ENCODE measurements at places on chromosomes 12 and 14.
A peak's percentile ranks its signal among the peaks of the same experiment; 100 is the strongest.

- no peak for DNase-seq
Measured at GRCh38 chr12:45737638-45738037, 8.1 kb downstream of the ARID2 start.

- DNase-seq, result no peak
Measured at GRCh38 chr12:124299628-124300388, 4.9 kb downstream of the RFLNA start.

DNA sequence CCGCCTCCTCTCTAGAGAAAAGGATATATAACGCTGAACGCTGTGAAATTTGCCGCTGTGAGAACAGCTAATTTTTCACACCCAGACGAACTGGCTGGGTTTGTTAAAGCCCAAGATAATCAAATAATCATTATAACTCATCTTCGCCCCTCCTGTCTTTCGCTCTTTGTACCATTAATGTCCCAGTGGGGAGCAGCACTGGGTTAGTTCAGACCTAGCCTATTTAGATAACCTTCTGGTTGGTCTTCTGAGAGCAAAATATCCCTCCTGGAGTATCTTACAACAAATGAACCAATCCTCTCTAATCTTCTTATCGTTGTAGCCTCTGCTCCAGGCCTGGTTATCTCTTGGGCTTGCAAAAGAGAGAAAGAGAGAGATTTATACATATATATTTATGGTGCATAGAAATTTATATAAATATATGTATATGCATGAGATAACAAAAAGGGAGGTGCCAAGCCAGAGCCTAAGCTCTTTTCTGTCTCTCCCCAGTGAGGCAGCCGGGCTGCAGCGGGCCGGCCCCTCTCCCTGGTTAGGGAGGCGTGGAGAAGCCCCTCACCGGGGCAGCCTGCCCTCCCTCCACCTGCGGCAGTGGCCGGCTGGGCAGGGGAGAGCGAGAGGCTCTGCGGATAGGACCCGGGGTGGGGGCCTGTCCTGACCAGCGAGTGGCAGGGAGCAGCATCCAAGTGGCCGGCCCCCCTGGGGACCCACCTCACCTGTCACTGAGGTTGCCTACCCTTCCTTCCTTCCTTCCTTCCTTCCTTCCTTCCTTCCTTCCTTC, 202.0 kb upstream of the LHX5 start:
- DNase-seq, result no peak

- DNase-seq, result no peak
Measured at GRCh38 chr14:57323721-57324120, 55.0 kb downstream of the AP5M1 start.

DNA sequence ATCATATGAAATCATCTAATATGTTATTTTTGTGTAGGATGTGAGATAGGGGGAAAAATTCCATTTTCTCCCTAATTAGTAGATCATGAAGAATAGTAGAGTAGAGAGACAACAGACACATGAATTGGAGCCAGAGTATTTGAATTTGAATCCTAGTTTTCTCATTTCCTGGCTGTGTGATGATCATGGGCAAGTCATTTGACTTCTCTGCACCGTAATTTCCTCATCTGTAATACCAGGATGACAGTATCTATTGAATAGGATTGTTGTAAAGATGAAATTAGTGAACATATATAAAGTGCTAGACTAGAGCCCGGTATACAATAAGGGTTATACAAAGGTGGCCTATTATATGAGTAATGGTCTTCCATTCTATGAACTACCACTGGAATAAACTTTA, 32.2 kb upstream of the PLXNC1 start:
- no peak for DNase-seq

DNA sequence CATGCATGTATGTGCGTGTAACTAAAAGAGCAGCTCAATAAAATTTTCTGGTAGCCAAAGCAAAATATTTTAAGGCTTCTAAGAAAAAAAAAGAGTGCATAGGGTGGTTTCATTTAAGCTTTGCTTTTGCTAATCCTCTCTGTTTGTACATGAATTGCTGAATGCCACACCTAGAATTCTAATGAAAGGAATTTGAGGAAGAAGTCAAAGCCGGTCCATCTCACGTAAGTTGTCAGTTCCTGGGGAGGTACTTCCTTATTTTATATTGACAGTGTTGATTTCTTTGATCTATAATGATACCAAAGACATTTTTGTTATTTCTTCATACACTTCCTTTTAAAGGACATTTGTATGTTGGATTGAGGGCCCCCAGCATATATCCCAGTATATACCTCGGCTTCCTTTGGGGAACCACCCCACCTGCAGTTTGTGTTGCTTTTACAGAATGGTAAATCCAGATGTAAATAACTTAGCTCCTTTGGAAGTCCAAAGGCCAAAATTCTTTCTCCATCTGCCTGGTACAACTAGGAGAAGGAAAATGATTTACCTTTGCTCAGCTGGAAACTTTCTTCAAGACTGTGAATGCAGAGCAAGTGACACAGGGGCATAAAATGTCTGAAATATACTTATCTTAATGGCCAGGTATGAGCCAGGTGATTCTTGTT, 420.9 kb upstream of the ATP2B1 start:
- DNase-seq, result no peak

DNA sequence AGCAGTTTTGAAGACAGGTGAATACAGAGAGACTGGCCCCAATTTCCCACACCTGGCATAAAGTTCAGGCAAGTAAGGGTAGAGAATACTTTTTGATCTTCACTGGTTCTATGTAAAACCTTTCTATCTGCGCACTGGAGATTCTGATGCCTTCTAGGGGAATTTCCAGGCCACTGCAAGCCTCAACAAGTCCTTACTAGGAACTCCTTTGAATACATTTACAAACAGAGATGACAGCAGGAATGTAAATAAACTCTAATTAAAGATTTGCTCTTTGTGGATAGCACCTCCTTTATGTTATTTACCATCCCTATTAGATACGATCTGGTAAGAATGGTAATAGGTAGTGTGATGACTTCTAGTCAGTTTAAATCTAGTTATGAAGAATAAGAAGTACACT, 69.2 kb downstream of the NTN4 start:
- DNase-seq, result no peak

GRCh38 chr14:70113211-70113610, 75.5 kb downstream of the SLC8A3 start:
- no peak for DNase-seq

DNA sequence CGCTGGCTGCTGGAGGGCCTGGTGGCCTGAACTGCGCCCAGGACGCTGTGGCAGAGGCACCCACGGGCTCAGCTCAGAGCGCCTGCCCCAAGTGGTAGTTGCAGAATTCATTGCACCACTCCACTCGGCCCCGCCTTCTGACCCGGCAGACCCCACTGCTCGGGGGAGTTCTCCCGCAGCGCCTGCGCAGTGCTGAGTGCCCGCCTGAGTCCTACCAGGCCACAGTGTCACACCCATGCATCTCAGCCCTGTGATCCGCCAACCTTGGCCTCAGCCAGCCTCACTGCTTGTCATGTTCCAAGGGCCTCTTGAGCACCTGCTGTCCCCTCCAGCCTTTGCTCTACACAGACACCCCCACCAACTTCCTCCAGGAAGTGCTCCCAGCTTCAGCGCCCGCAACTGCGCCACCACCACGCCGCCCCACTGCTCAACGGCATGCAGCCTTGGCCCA, 12.2 kb downstream of the DEGS2 start:
- peak; percentile 75 for DNase-seq

DNA sequence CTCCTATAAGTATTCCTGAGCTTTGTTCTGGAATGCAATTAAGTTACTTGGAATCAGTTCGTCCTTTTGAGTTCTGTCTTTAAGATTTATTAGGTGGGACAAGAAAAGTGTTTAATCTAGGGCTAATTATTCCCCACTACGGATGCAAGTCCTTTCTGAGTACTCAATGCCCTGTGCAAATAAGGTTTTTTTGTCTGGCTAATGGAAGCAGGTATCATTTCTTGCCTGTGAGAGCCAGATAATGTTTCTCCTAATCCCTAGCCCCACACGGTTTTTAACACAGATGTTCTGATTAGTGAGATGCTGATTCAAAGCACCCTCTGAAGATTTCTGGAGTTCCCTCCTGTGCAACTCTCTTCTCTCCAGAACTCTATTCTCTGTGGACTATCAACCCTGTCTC, 296.6 kb upstream of the PRICKLE1 start:
- DNase-seq, result no peak

DNA sequence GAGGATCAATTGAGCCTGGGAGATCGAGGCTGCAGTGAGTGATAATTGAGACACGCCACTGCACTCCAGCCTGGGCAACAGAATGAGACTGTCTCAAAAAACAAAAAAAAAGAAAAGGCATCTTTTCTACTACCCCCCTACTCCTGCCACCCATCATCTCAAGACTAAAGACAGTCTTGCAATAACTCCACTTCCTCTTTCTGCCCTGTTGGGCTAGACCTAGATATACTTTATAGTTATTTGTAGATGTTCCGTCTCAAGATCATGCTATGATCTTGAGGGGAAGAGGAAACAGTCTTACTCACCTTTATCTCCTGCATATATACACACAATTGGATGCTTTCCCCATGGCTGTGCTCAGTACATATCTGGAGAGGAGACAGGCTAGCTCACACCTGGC, 12.1 kb upstream of the ESPL1 start:
- no peak for DNase-seq

GRCh38 chr14:99447739-99448138, 32.9 kb downstream of the SETD3 start:
- no peak for DNase-seq

DNA sequence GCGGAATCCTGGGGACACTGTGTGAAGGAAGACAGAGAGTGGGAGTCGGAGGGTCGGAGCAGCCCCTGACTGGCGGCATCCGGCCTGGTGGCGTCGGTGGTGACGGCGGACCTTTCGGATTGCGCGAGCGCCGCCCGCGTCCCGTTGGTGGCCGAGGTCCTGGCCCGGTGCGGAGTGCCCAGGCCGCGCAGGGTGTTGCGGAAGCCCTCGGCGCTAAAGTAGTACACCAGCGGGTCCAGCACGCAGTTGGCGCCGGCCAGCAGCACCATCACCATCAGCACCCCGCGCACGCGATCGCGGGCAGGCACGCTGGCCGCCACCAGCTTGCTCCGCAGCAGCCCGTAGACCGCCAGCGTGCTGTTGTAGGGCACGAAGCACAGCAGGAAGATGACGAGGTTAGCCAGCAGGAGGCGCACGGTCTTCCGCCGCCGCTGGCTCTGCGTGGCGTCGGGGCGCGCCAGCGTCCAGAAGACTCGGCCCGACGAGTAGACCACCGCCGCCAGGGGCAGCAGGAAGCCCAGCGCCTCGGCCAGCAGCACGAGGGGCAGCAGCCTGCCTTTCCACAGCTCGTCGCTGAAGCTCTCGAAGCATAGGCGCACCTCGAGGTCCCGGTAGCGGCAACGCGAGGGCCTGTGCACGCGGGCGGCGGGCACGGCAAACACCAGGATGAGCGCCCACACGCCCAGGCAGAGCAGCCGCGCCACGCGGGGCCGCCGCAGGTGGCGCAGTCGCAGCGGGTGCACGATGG, 13.1 kb upstream of the CHD4 start:
- peak; percentile 59 for DNase-seq

- DNase-seq, result no peak
Measured at GRCh38 chr12:30631740-30632139, 63.9 kb downstream of the IPO8 start.

DNA sequence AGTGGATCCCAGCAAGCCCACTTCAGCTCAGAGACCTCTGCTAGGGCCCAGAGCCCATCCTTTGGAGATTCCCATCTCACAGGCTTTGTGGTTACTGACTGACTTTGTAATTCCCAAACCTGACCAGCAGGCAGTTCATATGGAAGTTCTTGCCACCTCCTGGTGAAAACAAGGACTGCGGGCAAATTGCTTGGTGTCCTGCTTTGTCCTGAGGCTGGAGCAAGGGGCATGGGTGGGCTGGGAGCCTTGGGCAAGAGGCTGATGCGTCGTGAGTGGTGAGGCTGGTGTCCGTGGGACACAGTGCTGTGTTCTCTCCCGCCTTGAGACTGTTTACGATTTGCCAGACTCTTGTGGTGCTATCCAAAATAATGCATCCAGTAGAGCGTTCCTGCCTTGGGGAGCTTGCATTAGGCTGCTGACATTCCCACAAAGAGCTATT, 91.0 kb downstream of the LRRC74A start:
- no peak for DNase-seq

DNA sequence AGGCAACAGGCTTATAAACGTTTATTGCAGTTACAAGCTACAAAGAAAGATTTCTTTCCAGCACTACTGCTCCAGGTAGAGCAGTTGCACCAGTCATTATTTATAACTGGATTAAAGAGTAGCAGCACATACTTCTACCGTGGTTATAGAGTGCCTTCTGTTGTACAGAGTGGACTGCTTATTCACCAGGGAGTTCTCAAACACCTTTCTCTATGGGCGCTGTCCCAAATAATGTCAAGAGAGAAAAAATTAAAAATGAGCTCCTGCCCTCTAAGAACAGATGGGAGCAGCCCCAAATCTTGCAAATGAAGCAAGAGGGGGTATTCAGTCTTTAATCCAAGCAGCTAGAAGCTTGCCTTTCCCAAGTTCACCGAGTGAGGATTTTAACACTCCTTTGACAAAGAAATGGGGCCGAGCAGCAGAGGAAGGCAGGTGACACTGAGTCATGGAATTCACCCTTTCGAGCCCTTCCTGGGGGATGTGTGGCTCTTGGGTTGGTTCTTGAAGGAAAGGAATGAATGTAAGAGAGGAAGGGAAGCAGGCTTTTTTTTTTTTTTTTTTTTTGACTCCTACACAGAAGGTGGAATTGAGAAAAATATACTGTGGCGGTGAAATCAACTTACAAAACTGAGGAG, 181.2 kb downstream of the PRKCH start:
- DNase-seq, result no peak

GRCh38 chr12:40020261-40020691, 85.6 kb downstream of the SLC2A13 start:
- DNase-seq, result no peak

Data from CD4-positive, alpha-beta T cell treated with Interleukin-21 for 1 hour (primary cell).